Mesothelial cell of epicardium (in vitro differentiated cells): ENCODE measurements at places on chromosomes 5 and 9. TPM values are rescaled to one million over a fixed set of nuclear protein-coding genes. Genes with fewer than 3 reads are reported as not detected.

DNA sequence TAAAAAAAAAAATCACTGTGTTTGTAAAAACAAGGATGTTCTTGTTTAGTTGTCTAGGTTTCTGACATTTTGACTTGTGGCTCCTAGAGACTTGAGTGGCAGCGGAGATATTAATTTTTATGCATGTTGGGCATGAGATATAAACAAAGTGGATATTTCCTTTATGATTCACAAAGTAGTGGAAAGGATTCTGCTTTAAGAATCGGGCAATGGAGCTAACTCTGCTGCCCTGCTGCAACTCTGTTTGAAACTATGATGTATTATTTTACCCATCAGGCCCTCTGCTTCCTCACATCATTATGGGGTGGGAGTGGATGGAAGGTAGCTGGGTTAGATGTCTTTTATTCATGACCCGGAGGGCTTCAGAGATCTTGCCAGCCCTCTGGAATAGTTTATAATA is 94.1 kb upstream of the CD180 start:
- no peaks in the 10 kb centered on the region for H3K36me3 ChIP-seq
- H3K27ac ChIP-seq: no peak overlapping the region
- H3K4me1 ChIP-seq: peaks cover 16% of the 10 kb centered on the region
- H3K27me3 ChIP-seq: no peaks in the 10 kb centered on the region

- peaks cover 3% of the 10 kb centered on the region for H3K36me3 ChIP-seq
- H3K27ac ChIP-seq: no peak overlapping the region
- peaks cover 17% of the 10 kb centered on the region for H3K4me1 ChIP-seq
These were observed 72.5 kb upstream of the SAP30L start for GRCh38 chr5:154373326-154373725.

DNA sequence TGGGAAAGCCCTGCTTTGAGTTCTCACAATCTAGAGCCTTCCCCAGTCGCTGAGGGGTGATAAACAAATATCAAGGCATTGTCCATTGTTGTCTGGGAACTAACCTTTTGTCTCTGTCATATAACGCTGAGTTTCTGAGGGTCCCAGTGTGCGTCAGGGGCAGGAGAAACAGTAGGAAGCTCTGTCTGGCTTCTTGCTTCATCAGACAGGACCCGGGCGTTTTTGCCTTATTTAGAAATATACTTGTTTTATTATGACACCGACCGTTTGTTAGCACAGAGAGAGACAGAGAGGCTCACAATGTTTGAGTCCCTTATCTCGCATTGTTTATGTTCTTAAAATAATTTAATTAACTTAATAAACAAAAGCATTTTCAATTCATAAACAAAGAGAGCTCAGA is 204.9 kb upstream of the GAS1 start:
- no peak overlapping the region for H3K4me3 ChIP-seq
- no peak overlapping the region for H3K27ac ChIP-seq
- DNase-seq: no peak
- H3K36me3 ChIP-seq: peaks cover 12% of the 10 kb centered on the region

DNA sequence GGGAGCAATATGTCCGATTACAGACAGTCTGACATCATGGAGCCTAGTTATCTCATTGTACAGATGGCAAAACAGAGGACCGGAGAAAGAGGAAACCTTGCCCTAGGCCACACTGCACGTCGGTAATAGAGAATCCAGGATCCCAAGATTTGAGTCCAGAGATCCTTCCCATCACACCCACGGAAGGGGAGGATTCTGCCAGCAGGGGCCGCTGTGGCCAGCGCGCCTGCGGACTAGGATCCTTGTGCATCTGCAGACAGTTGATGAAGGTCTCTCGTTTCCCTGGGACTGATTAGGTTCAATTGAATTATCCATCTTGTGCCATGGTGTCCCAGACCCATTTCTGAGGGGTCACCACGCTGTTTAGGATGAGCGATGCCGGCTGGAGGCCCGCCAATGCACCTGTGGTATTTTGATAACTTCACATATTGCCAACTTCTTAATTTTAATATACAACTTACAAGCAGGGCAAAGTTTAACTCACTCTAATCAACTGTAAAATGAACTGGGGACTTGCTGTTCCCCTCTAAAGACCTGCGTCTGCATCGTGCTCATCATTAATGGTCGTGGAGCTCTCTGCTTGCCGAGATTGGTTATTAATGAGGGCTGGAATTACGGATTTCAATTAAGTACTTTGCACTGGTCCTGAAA is 592.7 kb upstream of the BRINP1 start:
- no peaks in the 10 kb centered on the region for H3K27me3 ChIP-seq
- no peaks in the 10 kb centered on the region for H3K36me3 ChIP-seq
- H3K4me1 ChIP-seq: peaks cover 25% of the 10 kb centered on the region
- no peak for DNase-seq

GRCh38 chr9:23594421-23594820 is 231.6 kb downstream of the ELAVL2 start:
- peaks cover 23% of the 10 kb centered on the region for H3K4me1 ChIP-seq
- H3K36me3 ChIP-seq: no peaks in the 10 kb centered on the region
- no peak overlapping the region for H3K4me3 ChIP-seq
- H3K27me3 ChIP-seq: no peaks in the 10 kb centered on the region
- no peak overlapping the region for H3K27ac ChIP-seq

DNA sequence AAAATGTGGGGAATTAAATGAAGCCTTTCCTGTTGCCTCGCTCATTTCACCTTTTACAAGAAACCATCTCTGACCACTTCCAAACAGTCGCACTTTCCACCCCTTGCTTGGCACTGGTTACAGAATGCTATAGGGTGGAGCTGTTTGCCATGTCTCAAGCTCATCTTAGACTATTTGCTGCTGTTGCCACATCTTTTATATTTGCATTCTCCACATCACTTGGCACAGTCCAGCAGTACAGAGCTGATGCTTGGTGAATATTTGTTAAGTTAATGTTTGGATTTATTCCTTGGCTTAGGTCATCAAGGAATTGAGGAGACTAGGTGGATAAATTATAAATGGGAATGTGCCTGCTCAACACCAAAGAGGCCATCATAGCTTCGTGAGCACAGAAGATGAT is 53.2 kb downstream of the GNA14 start:
- no peaks in the 10 kb centered on the region for H3K27me3 ChIP-seq
- H3K4me1 ChIP-seq: peaks cover 40% of the 10 kb centered on the region
- H3K27ac ChIP-seq: peak overlapping the region; percentile 76
- H3K4me3 ChIP-seq: no peak overlapping the region

DNA sequence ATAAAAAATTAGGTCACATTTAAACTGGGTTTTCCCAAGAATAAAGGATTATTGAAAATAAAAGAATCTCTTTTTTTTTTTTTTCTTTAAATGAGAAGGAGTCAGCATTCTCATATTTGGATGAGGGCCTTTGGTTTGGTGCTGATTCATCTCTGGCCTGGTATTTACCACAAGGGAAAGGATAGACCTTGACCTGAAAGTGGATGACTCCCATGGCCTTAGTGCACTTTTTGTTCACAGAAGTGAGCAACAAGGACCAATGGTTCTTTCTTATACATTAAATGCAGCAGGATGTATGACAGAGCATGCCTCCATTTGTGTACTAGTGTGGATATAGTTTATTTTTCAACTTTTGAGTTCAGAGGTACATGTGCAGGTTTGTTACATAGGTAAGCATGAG is 6.9 kb downstream of the YTHDC2 start:
- H3K27ac ChIP-seq: no peak overlapping the region
- peaks cover 25% of the 10 kb centered on the region for H3K36me3 ChIP-seq
- no peaks in the 10 kb centered on the region for H3K27me3 ChIP-seq
- no peak overlapping the region for H3K4me3 ChIP-seq
- no peak for DNase-seq

GRCh38 chr5:90056911-90057705 is 352.4 kb downstream of the CETN3 start:
- no peaks in the 10 kb centered on the region for H3K27me3 ChIP-seq
- H3K36me3 ChIP-seq: peaks cover 1% of the 10 kb centered on the region
- H3K27ac ChIP-seq: peak overlapping the region; percentile 72
- peak overlapping the region; percentile 25 for H3K4me3 ChIP-seq

DNA sequence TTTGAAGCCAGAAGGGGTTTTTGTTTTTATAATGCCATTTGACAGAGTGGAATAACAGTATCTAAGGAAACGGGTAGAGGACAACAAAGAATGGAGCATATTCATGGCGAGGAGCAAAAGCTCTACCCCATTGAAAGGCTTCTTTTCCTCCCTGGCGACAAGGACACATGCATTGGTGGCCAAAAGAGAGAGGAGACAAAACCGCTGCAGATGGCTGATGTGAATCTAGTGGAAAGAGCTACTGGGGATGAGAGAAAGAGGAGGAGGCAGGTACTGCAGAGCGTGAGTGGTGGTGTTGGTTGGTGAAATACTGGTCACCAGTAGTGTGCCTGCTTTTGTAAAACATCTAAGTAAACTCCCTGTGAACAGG is 491 bp downstream of the APC start:
- H3K27ac ChIP-seq: peak overlapping the region; percentile 81
- no peaks in the 10 kb centered on the region for H3K36me3 ChIP-seq
- no peak for DNase-seq
- no peaks in the 10 kb centered on the region for H3K27me3 ChIP-seq

DNA sequence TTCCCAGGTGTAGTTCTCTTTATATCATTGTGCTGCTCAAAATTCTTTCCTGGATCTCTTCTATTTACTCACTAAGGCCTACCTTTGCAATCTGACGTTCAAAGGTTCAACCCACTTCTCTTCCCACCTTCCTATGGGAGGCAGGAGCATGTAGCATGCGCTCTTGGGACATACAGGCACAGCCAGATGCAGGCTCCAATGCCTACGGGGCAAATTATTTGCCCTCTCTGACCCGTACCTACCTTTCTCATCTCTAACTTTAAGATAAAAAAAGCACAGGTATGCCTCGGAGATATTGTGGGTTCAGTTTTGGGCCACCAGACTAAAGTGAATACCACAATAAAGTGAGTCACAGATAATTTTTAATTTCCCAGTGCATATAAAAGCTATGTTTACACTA is 460.5 kb downstream of the CCDC171 start:
- no peak overlapping the region for H3K4me3 ChIP-seq
- H3K36me3 ChIP-seq: no peaks in the 10 kb centered on the region
- no peak for DNase-seq
- H3K27me3 ChIP-seq: no peaks in the 10 kb centered on the region
- H3K4me1 ChIP-seq: no peaks in the 10 kb centered on the region
- H3K27ac ChIP-seq: no peak overlapping the region

DNA sequence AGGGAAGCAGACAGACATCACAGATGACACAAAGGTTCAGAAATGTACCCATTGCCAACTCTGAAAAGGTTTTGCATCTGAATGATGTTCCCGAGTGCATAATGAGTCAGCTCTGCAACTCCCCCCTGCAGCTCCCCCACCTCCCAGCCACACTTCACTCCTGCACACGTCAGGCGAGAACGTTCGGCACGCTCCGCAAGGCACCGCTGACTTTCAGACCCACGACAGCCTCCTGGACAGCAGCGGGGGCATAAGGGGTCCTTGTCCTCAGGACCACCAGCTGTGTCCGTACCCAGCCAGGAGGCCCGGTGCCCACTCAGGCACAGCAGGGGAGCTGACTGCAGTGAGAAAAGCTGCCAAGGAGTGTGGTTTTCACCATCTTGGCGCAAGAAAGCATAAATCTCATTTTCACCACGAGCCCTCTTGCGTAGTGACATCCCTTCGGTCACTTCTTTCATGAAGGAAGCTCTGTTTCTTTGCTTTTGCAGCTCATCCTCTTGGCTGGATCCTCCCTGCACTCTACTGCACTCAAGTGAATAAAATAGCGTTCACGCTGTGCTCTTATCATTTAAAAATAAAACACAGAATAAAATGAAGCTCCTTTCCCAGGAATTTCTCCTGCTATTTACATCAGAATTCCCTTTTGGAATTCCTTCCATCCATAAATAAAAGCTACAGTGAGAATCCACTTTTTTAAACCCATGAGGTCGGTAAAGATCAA is 9.9 kb downstream of the GFPT2 start:
- H3K36me3 ChIP-seq: no peaks in the 10 kb centered on the region
- H3K4me3 ChIP-seq: no peak overlapping the region
- peaks cover 22% of the 10 kb centered on the region for H3K27me3 ChIP-seq
- H3K4me1 ChIP-seq: peaks cover 13% of the 10 kb centered on the region

GRCh38 chr5:157204765-157205164 is 24.1 kb downstream of the ITK start:
- H3K4me3 ChIP-seq: no peak overlapping the region
- H3K27ac ChIP-seq: no peak overlapping the region
- no peaks in the 10 kb centered on the region for H3K4me1 ChIP-seq
- DNase-seq: no peak
- H3K36me3 ChIP-seq: no peaks in the 10 kb centered on the region

DNA sequence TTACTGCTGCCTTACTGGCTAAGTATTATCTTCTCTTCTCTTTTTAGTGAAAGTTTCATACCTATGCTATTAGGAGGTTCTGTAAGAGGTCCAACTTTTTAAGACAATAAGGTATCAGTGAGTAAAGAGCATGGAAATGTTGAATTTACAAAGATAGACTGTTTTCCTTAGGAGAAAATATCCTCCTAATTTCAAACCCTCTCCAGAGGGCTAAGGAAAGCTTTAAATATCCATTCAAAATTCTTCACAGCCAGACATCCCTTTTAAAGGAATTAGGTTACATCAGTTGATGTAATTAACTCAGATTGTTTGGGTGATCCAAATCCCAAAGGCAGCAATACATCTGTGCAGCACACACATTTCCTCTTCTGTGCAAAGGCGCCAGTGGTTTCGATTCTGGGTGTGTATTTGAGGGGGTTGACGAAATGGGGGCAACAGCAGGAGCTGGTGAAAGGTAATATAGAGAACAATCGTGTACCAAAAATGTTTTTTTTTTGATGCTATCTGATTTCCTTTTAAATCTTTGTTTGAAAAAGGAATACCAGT is 273.8 kb upstream of the RPS23 start:
- H3K4me3 ChIP-seq: no peak overlapping the region
- no peaks in the 10 kb centered on the region for H3K36me3 ChIP-seq
- DNase-seq: no peak
- no peak overlapping the region for H3K27ac ChIP-seq

DNA sequence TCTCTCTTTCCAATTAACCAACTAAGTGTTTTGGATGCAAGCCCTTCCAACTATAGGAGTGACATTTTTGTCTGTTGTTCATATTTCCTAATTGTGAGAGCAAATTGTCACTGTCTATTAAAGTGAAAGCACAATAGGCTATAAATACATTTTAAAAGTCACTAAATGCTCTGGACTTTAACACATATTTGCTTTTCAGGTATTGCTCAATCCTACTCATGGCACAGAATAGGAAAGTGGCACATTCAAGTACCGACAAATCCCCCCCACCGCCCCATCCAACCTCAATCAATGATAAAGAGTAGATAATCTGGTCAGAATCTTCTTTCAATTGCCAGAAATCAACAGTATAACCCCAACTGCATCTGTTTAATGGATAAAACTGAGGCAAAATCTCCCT is 419.8 kb downstream of the PLK2 start:
- H3K27me3 ChIP-seq: no peaks in the 10 kb centered on the region
- no peaks in the 10 kb centered on the region for H3K36me3 ChIP-seq
- peaks cover 8% of the 10 kb centered on the region for H3K4me1 ChIP-seq
- no peak for DNase-seq
- H3K27ac ChIP-seq: no peak overlapping the region
- no peak overlapping the region for H3K4me3 ChIP-seq

DNA sequence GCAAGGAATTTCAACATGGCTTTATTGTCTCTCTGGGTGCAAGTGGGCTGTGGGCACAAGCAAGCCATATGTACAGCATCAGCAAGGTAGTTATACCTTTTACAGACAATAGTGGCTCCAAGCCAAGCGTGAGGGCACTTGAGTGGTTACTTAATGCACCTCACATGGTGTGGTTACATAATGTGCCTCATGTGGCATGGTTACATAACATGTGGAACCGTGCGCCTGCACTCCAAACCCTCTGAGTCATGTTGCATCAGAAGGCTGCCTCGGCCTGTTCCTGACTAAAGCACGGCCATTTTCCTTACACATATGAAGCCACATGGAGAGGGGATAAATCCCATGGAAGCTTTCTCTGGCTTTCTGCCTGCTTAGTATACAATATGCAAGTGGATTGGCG is 150.9 kb downstream of the OSTF1 start:
- H3K27me3 ChIP-seq: peaks cover 2% of the 10 kb centered on the region
- H3K4me1 ChIP-seq: peaks cover 9% of the 10 kb centered on the region
- no peak for DNase-seq
- no peak overlapping the region for H3K27ac ChIP-seq
- no peak overlapping the region for H3K4me3 ChIP-seq

RNF208 gene
- 13.6 to 16.0 TPM (median 13.9 TPM) in 3 replicates for total RNA-seq
